ENCODE measurements at places on chromosomes 1 and 21.

- DNase-seq: no peak
Measured at GRCh38 chr1:31073044-31073443, 7.5 kb upstream of the PUM1 start.

DNA sequence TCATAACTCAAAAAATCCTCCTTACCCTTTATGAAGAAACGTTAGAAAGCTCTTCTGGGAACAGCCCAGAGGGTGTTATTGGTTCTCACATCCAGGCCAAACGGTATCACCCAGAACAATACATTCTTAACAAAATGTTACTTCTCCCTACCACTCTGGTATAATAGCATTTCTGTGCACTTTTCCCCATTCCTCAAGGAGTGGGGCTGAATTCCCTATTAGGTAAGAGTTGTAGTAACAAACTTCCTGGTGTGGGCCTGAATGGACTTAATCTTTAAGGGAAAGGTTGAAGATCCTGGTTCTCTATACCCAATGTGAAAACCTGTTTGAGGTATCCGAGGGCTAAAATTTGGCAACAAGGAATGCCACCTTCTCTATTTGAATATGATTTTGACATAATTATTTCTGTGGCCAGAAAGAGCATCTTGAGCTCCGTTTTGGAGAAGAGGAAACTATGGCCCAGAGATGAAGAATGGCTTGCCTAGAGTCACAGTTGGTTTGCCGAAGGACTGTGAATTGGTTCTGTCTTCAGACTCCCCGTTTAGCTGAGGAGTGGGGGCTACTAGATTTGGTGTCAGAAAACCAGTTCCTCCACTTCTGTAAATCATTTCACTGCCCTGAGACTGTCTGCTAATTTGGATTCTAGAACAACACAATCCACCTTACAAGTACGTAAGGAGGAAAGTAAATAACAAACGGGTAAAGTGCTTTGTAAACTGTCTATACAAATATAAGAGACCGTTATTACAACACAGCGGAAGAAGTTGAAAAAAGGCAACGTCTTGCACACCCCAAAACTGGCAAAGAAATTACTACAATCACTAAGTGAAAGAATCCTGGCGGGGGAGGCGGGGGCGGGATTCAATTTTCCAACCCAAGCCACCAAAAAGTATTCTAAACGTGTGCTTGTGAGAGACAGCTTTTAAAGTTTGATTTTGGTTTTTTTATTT, 2.3 kb downstream of the ANP32E start:
- DNase-seq: peak; percentile 52

GRCh38 chr1:109615879-109616278, 3.5 kb downstream of the GNAT2 start:
- no peak for DNase-seq

GRCh38 chr1:182092336-182092735, 30.8 kb upstream of the ZNF648 start:
- DNase-seq: no peak
